Kidney epithelial cell (primary cell): ENCODE measurements at places on chromosomes 16 and 17.

DNA sequence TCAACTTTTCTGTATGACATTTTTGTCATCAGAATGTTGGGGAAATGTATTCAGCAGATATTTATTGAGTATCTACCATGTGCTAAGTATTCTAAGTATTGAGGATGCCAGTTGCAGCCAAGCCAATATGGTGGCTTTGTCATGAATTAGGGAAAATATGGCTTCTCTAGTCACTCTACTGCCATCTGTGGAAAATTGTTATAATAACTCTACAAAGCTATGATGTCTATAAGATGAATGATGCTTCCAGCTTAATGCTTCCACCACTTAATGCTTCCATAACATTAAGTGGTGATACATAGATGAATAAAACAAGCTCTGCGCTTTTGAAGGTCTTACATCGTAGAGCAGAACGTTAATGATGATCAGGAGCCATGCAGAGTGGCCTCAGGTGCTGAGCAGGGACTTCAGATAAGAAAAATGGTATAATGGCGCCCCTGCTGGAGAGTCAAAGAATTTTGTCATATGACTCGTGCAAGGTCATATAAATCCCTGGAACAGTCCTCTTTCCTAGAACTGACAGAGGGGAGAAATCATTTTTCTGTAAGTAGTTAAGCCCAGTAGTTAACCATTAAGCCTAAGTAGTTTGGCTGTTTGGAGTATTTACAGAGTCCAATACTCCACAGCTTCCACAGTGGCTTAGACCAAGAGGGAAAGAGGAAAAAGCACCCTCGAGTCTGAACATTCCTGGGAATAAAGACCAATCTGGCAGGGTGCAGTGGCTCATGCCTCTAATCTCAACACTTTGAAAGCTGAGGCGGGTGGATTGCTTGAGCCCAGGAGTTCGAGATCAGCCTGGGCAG lies 2.7 kb upstream of the TMIGD1 start:
- no peak for DNase-seq

GRCh38 chr17:49630113-49630900 lies 47.6 kb downstream of the SPOP start:
- DNase-seq = no peak

DNA sequence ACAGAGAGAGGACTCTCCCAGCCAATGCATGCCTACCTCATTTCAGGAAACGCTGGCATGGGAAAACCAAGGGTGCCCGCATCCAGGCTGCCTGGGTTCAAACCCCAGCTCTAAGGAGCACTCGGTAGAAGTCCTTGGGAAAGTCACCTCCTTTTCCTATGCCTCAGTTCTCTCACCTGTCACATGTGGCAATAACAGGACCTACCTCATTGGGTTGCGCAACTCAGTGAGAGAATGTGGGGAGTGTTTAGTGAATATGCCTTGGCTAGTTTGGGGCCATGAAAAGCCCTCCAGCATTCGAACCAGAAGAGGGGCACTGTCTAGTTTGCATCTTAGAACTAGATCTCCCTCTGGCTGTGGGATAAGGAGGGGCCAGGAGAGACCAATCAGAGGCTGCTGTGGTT lies 9.0 kb upstream of the NXPH3 start:
- no peak for DNase-seq

DNA sequence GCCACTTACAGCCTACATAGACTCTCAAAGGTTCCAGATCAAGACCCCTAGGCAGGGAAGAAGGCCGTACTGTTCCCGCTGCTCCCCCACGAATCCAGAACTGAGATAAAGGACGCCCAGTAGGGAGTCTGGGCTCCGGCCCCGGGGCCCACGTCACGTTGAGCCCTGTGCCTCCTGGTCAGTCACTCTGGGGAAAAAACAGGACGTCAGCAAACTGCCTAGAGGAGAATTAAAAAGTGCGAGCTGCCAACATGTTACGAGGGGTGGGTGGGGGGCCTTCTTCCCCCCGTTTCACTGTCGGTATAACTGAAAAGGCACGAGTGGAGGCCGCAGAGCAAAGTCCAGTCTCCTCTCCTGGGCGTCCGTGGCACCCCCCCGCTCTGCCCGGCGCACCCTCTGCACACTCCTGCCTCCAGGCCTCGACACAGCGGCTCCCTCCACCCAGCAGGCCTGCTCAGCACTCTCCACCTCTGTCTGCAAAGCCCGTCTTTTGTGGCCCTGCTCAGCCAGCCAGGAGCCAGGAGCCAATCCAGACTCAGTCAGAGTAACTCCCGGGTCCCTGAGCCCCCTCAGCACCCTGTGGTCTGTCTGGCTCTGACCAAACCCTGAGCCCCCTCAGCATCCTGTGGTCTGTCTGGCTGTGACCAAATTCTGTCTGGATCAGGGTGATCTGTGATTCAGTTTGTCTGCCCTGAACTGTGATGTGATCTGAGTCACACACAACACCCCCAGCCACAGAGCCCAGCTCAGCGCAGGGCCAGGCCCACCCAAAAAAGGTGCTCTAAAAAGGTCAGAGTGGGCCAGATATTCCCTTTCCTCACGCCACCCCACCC lies 6.2 kb downstream of the ITGAE start:
- peak; percentile 74 for DNase-seq

DNA sequence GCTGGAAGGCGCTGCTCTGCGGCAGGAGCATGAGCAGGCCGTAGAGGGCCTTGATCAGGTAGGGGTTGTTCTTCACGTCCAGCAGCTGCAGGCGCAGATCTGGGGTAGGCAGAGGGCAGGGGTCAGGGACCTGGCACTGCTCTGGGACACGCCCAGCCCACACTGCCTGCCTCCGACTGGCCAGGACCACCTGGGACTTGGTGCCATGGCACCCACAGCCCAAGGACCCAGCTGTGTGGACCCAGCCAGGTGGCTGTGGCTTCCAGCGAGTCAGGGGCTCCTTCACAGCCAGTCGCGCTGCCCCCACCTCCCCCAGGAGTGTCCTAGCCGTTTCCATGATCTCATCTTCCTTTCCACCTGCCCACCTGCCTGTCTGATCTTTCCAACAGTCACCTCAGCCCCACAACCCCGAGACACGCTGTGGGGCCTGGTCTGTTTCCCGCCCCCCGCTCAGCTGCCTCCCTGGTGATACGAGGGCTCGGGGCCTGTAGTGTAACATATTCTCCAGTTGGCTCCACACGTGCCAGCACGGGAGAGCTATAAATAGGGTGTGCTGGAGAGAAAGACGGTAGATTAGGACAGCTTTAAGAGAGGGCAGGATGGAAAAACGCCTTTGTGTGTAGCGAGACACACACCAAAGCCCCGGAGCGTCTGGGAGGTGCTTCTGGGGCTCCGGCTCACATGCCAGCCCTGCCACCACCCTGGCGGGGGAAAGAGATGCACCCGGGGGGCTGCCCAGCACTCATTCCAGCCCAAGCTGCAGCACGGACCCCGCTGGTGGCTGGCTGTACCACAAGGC lies 7.2 kb upstream of the MTSS2 start:
- no peak for DNase-seq
